COR-L47 (cell line): ENCODE measurements at places on chromosomes 5 and 9.

GRCh38 chr9:73719660-73720059, 568.0 kb downstream of the ANXA1 start:
- no peak for DNase-seq

- peak; percentile 19 for DNase-seq
These were observed 2.1 kb downstream of the CCNO start for GRCh38 chr5:55231029-55231918.

DNA sequence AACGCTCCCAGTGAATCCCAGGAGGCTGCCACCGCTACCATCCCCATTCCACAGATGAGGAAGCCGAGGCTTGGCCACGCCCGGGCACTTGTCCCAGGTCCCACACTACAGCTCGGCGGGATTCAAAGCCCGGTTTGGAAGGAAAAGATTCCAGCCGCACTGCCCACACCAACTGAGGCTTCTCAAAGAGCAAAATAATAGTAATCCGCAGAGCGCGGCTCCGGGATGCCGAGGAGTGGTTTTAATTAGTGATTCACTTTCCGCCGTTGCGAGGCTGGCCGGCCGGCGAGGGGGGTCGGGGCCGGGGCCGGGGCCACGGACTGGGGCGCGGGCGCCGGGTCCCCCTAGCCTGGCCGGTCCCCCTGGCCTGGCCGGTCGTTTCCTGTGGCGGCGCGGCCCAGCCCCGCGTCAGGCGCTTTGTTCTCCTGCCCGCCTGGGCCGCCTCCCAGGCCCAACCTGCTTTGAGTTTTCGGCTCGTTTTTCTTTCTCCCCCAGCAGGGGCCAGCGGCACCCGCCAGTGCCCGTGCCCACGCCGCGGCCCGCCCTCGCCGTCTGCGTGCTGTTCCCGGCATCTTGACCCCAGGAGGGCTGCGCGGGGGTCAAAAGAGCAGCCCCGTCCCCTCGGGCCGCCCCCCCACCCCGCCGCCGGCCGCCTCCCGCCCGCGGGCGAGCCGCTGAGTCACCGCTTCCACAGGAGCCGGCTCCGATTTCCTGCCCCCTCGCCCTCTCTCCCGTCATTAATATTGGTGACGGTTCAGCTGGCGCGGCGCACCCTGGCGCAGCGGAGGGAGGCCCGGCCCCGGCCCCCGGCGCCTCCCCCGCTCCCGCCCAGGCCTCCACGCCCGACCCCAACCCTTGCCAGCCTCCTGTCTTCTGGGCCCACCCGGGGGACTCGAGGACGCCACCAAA, 31.2 kb downstream of the FGF18 start:
- DNase-seq, result no peak

DNA sequence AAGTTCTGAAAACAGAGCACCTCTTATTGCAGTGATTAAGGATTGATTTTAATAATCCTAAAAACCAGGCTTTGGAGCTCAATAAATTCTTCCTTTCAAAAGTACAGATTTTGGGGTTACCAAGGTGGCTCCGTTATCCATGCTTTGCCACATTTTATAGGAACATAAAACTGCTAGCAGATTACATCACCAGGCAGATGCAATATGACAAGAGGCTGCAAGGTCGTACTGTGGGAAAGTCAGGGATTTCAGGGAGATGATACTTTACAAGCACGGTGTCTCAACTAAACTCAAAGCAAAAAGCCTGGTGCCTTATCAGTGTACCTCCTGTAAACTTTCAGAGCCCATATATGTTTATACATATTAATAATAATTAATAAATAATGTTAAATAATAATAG, 28.6 kb downstream of the ADAMTSL1 start:
- DNase-seq, result no peak

DNA sequence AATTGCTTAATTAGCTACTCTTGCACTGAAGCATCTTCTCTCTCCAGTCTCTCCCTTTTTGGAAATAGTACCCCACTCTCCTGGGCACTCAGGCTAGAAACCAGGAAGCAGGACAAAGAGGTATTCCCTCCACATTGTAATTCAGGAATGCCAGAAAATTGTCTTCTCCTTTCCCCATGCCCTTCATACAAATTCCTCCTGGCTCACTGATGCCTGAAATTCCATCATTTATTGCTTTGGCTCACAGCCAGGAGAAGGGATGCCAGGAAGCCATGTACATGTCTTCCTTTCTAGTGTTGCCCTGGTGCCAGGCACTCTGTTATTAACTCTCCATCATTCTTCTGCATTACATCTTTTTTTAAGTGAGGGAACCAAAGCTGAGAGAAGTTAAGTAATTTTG, 716.5 kb upstream of the C9orf72 start:
- no peak for DNase-seq

- no peak for DNase-seq
These were observed 13.7 kb downstream of the FOXD1 start for GRCh38 chr5:73434907-73435306.

- DNase-seq, result no peak
These were observed 6.6 kb upstream of the ZNF608 start for GRCh38 chr5:124752854-124753720.

DNA sequence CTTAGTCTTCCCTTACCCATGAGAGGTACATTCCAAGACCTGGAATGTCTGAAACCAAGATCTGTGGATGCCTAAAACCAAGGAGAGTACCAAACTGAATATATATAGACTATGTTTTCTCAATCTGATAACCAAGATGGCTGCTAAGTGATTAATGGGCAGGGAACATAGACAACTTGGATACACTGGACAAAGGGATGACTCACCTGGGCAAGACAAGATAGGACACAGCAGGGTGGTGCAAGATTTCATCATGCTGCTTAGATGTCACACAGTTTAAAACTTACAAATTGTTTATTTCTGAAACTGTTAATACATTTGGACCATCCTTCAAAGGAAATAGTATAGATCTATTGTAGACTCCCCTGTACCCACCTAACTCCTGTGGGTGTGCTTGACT, 130.9 kb downstream of the HTR1A start:
- no peak for DNase-seq

GRCh38 chr5:141491323-141492167, 2.7 kb downstream of the PCDHGC5 start:
- no peak for DNase-seq

- no peak for DNase-seq
These were observed 162.6 kb downstream of the CPLANE1 start for GRCh38 chr5:37086466-37087173.

DNA sequence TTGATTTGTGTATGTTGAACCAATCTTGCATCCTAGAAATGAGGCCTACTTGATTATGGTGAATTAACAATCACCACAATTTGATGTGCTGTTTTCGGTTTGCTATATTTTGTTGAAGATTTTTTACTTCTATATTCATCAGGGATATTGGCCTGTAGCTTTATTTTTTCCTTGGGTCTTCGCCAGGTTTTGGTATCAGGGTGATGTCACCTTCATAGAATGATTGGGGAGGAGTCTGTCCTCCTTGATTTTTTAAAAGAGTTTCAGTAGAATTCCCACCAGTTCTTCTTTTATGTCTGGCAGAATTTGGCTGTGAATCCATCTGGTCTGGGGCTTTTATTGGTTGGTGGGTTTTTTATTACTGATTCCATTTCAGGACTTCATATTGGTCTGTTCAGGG, 115.2 kb downstream of the CPLANE1 start:
- DNase-seq, result no peak
